ENCODE measurements at places on chromosomes 7 and 10.

DNA sequence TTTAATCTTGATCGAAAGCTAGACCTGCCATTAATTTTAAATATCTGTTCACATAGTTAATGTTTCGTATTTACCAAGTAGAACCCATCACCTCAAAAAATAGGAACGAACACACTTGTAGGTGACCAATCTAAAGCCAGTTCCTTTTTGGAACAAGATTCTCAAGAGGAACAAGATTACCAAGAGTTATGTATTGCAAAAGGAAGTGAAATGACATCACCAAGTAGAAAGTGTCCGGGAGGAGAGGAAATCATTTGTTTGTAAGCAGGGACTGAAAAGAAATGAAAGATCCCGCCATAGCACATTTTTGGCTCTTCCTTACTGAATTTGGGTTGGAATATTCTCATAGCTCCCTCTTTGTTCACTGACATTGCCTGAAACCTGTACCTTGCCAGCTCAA, 1200.5 kb downstream of the SORCS1 start:
- DNase-seq, result no peak

DNA sequence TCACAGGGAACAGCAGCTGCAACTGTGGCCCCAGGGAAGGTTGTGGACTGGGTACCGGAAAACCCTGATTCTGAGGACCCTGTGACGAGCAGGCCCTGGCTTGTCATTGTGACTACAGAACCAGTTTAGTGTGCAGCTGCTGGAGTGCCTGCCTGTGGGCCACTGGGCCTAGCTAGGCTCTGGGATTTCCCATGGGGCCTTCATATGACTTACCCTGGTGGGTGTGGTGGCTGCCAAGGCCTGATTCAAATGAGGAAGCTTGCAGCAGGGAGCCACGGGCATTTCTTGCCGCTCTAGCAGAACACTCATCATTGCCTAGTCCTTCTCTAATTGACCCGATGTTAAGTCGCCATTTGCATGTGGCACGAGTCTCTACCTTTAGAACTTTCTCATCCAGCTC, 14.7 kb upstream of the CAMK2G start:
- no peak for DNase-seq

- DNase-seq, result no peak
These were observed 12.4 kb upstream of the SAMD8 start for GRCh38 chr10:75098902-75099673.

DNA sequence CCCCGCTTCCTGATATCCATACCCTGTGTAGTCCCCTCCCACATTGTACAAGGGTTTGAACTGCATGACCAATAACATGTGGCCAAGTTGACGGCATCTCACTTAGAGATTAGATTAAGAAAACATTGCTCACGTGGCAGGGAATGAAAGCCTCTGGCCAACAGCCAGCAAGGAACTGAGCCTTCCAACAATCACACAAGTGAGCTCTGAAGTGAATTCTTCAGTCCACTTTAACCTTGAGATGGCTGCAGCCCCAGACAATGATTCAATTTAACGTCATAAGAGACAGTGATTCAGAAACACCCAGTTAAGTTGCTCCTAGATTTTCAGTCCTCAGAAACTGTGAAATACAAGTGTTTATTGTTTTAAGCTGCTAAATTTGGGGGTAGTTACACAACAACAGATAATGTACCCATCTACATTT, 165.9 kb upstream of the PLXNA4 start:
- DNase-seq, result no peak

DNA sequence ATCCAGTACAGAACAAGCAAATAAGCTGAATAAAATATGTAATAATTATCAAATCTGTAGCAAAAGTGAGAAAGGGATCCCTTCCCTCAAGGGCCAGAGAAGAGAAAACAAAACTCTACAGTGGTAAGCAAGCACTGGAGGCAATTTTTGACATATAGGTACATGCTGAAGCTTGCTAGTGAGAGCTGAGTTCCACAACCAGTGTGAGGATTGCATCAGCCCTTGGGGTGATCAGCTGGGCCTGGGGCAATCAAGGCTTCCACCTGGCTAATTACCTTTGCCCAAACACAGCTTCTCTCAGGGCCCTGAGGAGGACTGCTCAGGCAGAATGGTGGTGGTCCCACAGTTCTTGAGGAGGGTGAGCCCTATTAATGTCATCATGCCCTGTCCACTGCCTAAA, 134.4 kb upstream of the DLX6 start:
- no peak for DNase-seq

All from CD4-positive, CD25-positive, alpha-beta regulatory T cell (primary cell).